ENCODE measurements at places on chromosomes 4 and X. TPM values are rescaled to one million over a fixed set of nuclear protein-coding genes. Genes with fewer than 3 reads are reported as not detected.

RGN gene
- 3.8 TPM for total RNA-seq

DOK7 gene
- total RNA-seq = 3.5 TPM

DNA sequence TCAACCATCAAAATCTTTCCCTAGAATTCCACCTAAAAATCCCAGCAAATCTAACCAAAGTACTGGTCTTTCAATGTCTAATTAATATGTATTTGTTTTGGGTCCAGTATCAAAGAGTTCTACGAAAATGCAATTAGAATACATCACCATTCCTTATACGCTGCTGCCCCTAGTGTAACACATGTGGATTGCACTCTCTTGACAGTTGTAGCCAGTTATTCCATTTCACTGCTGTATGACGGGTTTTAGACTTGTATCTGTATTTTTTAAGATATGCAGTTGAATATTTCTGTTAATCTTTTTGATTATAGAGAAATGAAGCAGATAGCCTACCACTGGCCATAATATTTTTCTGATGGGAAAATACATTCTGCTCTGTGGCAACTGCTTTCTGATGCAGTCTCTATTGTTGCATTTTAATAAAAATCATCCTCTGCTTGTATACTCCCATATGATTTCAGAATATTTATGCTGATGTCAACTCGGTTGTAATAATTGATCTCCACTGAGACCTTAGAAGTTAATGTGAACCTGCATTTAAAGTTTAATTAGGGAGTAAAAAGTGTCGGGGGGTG, 17.1 kb upstream of the PAGE2B start:
- DNase-seq = no peak

- no peak for DNase-seq
These were observed 63.4 kb downstream of the SLC9A7 start for GRCh38 chrX:46695491-46695890.

DNA sequence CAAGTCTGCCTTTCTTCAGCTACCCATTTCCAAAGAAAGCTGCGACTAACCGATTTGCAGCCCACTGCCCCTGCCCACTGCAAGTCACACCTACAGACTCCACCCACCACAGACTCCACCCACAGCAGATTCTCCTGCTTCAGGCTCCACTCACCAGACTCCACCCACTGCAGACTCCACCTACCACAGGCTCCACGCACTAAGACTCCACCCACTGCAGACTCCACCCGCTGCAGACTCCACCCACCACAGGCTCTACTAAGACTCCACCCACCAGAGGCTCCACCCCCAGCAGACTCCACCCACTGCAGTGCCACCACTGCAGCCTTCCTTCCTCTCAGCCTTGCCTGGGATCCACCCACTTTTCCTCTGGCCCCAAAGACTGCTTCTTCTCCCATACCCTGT, 41.3 kb downstream of the ABLIM2 start:
- DNase-seq = no peak

GRCh38 chr4:145180298-145181090, at the start of gene OTUD4:
Gene OTUD4, minus strand, starts transcription at chr4:145180589. Its CDS starts 616 bp downstream, at chr4:145179973.
- DNase-seq = peak; percentile 91

DNA sequence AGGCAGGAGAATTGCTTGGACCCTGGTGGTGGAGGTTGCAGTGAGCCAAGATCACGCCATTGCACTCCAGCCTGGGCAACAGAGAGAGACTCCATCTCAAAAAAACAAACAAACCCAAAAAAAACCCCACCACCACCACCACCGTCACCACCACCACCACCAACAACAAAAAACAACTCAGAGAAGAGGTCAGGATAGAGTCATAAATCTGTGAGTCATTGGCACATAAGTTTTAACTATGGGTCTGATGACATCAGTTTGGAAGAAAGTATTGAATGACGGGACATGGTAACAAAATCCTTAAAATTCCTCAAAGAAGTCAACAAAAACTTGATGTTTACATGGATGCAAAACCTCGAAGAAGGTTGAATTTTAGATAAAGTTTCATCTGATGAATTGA, 288.0 kb upstream of the SFRP2 start:
- DNase-seq = no peak

GRCh38 chrX:136227948-136228838, 23.0 kb downstream of the MAP7D3 start:
- DNase-seq = no peak

SCML2 gene
- total RNA-seq = 3.9 TPM

GRCh38 chrX:45668686-45669443, 468.2 kb upstream of the DIPK2B start:
- no peak for DNase-seq

- no peak for DNase-seq
These were observed 94.7 kb upstream of the PUDP start for GRCh38 chrX:7242613-7243012.

MAML3 gene
- 16.8 TPM for total RNA-seq

GRCh38 chr4:147289181-147289580, 191.7 kb upstream of the EDNRA start:
- DNase-seq = no peak

GYPA gene
- not detected for total RNA-seq

GRCh38 chr4:137946453-137947174, 295.5 kb downstream of the SLC7A11 start:
- DNase-seq = no peak

DNA sequence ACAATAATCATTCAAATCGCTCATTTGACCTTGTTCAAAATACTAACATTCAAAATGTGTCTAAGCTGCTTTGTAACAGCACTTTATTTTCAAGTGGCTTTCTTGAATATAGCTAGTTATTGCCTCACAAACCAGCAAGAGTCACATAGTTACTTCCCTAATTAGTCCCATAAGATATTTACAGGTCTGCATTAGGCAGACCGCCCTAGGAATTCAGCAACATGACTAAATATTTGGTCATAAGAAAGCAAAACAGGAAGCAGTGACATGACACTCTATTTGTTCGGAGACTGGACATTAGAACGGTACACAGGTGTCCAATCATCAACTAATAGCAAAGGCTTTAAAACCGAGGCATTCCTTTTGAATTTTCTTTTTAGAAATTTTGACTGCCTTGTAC, 262.0 kb downstream of the COL25A1 start:
- DNase-seq = no peak

DNA sequence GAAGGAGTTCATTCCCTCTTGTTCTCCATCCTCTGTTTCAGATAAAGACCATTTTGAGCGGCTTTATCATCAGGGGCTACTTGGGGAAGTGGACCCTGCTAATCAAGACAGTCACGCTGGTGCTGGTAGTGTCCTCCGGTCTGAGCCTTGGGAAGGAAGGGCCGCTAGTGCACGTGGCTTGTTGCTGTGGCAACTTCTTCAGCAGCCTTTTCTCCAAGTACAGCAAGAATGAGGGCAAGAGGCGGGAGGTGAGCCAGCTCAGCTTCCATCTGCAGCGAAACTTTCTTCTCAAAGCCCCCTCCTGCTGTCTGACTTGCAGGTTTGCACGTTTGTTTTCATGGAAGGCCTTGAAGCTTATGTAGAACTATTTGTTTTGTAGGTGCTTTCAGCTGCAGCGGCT, 49.5 kb downstream of the CLCN4 start:
- DNase-seq = no peak

GRCh38 chr4:158544141-158544540, 22.5 kb downstream of the RXFP1 start:
- no peak for DNase-seq

- no peak for DNase-seq
These were observed 48.3 kb downstream of the ANXA5 start for GRCh38 chr4:121648516-121648915.

Data from breast epithelium (tissue), 4 donors.